SK-MEL-5 (cell line): ENCODE measurements at places on chromosomes 6 and 20. TPM values are rescaled to one million over a fixed set of nuclear protein-coding genes. Genes with fewer than 3 reads are reported as not detected.

OR12D3 gene
- total RNA-seq: not detected in 2 replicates

PLA2G7 gene
- total RNA-seq: 0.19 and 0.53 TPM in 2 replicates

TMEM239 gene
- total RNA-seq: not detected in 2 replicates

SYNDIG1 gene
- not detected in 2 replicates for total RNA-seq

DNA sequence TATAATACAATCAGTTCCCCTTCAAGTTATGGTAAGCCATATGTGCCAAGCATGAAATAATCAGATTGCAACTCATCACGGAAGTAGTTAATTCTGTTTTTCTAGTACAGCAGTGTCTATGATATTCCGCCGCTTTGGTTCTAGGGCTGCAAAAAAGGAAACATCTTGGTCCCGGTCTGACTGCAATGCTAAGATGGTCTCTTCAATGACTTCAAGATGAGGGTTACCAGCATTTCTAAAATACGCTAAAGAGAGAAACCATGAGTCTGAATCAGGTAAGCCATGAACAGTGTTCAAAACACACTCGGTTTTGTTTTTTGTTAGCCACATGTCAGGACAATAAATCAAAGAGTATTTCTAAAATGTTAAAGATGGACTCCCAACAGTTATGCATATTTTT, 3.2 kb upstream of the ANKRD60 start:
- DNase-seq: peak; percentile 51

DNA sequence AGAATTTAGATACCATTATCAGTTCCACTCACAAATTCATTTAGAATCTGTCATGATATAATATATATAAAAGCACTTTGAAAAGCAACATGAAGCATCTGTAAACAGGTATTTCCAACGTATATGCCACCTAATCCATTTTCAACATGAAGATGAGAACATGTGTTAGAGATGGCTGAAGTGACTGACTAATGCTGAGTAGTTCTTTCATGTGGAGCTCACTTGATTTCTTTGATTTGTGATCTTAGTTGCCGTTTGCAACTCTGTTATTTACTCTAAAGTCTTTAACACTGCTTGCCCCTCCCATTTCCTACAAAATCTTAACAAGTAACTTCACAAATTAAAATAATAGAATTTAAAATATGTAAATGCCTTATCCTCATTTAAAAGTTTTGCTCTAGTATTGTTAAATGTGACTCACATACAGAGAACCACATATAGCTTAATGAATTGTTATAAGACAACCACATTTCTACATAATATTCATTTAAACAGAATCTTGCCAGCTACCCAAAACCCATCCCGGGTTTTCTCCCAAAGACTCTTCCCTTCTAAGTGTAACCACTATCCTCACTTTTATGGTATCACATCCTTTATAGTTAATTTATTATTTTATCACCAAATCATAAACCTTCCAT, 78.3 kb downstream of the ME1 start:
- no peak for DNase-seq

DNA sequence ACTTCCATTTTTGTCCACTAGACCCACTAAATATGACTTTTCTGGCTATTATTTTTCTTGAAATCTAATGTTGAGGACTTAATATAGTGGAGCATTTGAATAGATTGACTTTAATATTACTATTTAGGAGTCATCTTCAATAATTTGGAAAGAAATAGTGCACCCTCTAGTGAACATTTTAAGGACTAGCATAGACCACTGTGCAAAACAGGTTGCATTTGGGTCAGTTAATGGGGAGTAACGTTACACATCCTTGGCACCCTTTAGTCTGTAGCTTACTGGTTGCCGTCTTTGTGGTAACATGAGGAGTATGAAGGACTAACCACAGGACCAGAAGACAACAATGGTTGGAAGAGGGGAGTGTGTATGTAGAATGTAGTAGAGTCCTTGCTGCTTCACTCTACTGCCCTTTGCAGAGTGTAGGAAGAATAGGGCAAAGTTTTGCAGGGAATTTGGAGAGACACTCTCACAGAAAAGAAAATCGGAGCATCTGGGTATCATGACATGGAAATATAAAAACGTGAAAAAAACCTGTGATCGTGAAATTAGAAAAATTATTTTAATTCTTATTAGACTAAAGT, 25.2 kb downstream of the RFPL4B start:
- peak; percentile 46 for DNase-seq
